Kidney (tissue), 22 donors: ENCODE measurements at places on chromosomes 3 and 15. TPM values are rescaled to one million over a fixed set of nuclear protein-coding genes. Genes with fewer than 3 reads are reported as not detected.

The DLEC1 gene
- 0.52 TPM for polyA plus RNA-seq

The EFHB gene
- polyA plus RNA-seq: 3.5 TPM

The EPHB1 gene
- polyA plus RNA-seq: 0.39 TPM

The SNTN gene
- not detected for polyA plus RNA-seq

The TLR9 gene
- polyA plus RNA-seq: not detected

The EFCC1 gene
- polyA plus RNA-seq: 2.4 TPM

The LCMT2 gene
- polyA plus RNA-seq: 5.8 TPM

The CEP70 gene
- 22.6 TPM for polyA plus RNA-seq

The IGF2BP2 gene
- 7.7 TPM for polyA plus RNA-seq

DNA sequence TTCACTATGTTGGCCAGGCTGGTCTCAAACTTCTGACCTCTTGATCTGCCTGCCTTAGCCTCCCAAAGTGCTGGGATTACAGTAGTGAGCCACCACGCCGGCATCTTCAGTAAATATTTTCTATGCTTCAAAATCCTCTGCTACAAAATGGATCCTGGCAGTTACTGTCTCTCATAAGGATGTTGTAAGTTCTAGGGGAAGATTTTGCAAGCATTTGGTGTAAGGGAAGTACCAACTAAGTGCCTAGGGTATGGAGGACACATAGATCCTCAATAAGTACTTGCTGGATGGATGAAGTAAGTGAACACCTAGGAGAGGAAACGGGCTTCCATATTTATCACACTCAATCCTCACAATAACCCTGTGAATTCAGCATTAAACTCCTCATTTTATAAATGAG is 6.6 kb downstream of the TM4SF4 start:
- no peak for DNase-seq

- DNase-seq: no peak
Observed at GRCh38 chr15:29024662-29025061, 138.9 kb downstream of the APBA2 start.

GRCh38 chr3:188964957-188965356 is 206.8 kb upstream of the TPRG1 start:
- DNase-seq: no peak

- no peak for DNase-seq
Observed at GRCh38 chr3:45741742-45742460, 52.7 kb downstream of the SACM1L start.

DNA sequence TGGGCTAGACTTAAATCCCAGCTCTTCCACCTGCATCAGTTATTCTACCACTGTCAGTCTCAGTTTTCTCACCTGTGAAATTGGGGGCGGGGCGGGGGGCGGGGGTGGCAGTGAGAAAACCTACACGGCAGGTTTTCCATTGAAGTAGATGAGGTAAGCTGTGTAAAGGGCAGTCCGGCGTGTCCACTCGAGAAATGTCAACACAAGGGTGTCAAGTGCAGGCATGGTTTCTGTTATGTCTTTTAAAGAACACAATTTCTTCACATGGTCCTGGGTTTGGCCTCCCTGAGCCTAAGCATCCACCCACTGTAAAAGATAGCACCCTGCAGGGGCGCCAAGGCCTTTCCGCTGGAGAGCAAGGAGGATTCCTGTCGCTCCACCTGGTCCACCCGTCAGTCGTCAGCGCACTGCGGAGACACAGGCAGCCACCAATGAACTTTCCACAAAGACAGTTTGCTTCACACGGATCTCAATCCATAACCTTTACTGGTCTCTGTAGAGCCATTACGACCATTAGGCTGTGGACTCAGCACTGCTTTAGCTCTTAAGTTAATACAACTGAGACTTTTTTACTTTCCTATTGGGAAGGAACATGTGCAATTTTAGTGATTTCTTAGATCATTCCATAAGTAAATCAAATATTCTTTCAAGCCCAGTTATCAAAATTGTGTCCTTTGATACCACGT is 99.5 kb upstream of the FOXB1 start:
- no peak for DNase-seq

GRCh38 chr15:45616901-45617323 is 17.9 kb upstream of the SQOR start:
- DNase-seq: no peak

GRCh38 chr3:81938681-81939080 is 177.2 kb upstream of the GBE1 start:
- DNase-seq: no peak

DNA sequence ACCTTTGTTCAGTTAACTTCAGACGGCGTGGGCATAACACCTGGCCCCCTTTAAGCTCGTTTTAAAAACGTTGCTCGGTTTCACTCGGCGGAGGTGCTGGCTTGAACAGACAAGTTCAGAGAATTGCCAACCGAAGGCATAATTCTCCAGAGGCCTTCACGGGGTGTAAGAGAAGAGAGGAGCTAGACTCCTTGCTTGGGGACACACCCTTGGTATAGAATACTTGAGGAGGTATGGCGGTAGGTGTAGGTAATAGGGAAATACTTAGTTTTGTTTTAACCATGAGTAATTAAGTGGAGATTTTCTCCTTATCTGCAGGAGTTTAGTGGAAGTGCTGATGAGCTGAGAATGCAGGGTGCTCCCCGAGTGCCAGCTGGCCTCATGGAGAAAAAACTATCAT is 921 bp downstream of the FBXL2 start:
- peak; percentile 47 for DNase-seq

- DNase-seq: no peak
Observed at GRCh38 chr15:78440375-78441373, 2.7 kb downstream of the IREB2 start.

DNA sequence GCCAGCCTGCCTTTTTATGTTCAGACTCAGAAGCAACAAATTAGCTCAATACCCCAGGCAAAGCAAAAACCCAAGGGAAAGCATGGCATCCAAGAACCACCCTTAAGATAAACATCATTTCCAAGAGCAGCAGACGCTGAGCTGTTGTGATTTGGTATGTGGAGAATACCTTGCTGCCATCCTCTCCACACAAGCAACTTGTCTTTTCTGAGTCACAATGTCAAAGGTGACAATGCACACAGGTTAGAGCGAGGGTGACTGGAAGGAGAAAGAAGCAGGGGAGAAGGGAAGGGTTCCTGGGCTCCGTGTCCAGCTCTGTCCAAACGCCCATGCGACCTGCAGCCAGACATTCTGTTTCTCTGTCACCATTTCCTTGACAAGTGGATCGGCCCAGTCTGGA is 6.0 kb downstream of the PCSK6 start:
- no peak for DNase-seq

GRCh38 chr3:146078031-146078430 is 83.0 kb downstream of the PLOD2 start:
- DNase-seq: no peak

DNA sequence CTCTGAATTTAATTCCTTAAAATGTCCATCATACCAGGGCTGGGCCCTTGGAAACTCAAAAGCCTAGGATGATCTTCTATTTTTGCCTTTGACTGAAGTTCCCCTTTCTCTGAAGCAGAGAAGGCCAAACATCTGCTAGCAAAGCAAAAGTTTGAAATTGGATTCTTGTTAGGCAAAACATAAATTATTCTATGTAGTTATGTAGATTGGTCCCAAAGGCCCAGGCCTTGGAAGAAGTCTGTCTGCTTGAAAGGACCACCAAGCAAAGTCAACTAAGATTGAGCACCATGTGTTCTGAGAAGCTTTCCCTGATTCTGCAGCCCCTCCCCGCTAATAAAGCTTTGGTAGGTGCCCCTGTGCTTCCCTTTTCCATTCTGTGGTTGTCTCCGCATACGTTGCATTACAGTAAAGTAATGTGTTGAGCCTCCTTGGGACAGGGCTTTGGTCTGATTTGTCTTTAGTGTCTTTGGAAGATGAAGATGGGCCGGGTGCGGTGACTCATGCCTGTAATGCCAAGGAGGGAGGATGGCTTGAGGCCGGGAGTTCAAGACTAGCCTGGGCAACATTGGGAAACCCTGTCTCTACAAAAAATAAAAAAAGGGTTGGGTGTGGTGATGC is 56.4 kb downstream of the RPL39L start:
- DNase-seq: no peak

GRCh38 chr3:58204720-58205119 is 6.1 kb downstream of the DNASE1L3 start:
- no peak for DNase-seq

- DNase-seq: no peak
Observed at GRCh38 chr3:13414040-13414729, 5.9 kb downstream of the NUP210 start.

DNA sequence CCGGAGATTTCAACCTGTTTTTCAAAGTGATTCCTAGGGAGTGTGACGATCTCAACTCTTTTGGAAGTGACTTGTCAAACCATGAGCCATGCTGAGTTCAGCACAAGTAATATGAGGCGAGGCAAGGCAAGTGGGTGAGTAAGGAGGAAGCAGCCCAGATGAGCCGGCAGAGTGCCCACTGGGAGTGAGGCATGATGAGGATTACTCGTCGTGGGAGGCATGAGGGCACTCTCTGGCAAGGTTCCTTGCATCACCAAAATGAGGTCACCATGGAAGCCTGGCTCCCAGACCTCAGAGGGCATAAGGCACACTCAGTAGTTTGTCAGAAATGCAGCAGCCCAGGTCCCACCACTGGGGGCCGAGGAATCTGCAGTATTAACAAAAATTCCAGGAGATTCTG is 636.1 kb downstream of the MAGI1 start:
- DNase-seq: no peak

DNA sequence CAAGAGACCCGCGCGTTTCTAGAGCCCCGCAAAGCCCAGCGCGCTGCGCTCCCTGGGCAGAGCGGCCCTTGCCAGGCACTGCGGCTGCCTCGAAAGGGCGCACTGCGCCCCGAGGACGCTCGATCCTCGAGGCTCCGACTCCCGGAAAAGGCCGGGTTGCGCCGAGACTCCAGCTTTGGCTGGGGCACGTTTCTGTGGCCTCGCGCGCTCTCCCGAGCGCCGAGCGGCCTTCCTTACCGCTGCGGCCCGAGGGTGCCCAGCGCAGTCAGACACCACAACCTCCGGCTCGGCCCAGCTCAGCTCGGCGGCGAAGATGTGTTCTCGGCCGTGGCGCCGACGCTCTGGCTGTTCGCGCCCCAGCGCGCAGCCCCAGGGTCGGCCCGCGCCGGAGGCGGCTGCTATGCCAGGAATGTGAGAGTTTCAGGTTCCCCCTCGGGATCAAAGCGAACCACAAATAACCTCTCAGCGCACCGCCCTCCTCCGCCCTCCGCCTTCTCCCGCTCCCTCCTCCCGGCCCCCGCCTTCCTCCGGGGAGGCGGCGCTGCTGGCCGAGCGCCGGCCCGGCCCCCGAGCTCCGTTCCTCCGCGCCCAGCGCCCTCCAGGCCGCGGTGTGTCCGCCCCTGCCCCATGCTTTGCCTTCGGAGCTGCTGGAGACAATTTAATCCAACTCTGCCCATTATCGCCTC is at the start of gene AMOTL2:
AMOTL2 (minus strand) TSS at position 343 of the 686 bp plus-strand sequence. CDS start 3,014 bp downstream, outside the sequence.
- peak; percentile 98 for DNase-seq

GRCh38 chr15:97479957-97480356 is 480.5 kb upstream of the ARRDC4 start:
- DNase-seq: no peak

DNA sequence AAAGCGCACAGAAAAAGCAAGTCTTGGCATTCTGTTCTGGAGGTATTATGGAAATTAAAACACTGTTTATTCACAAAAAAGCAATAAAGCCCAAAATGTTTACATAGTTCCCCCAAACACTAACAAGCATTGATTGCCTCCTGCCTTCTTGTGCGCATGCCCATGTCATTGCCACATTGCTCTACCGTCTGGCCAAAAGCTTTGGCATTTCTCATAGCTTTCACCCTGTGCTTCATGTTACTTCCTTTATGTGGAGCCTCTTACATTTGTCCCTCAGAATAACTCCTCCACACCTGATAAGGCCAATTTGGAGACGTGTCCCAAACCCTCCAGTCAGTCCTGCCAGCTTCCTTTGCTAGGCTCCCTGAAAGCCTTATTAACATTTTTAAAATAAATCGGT is 680.8 kb downstream of the GBE1 start:
- no peak for DNase-seq
